ENCODE measurements at places on chromosomes 1 and 21.

DNA sequence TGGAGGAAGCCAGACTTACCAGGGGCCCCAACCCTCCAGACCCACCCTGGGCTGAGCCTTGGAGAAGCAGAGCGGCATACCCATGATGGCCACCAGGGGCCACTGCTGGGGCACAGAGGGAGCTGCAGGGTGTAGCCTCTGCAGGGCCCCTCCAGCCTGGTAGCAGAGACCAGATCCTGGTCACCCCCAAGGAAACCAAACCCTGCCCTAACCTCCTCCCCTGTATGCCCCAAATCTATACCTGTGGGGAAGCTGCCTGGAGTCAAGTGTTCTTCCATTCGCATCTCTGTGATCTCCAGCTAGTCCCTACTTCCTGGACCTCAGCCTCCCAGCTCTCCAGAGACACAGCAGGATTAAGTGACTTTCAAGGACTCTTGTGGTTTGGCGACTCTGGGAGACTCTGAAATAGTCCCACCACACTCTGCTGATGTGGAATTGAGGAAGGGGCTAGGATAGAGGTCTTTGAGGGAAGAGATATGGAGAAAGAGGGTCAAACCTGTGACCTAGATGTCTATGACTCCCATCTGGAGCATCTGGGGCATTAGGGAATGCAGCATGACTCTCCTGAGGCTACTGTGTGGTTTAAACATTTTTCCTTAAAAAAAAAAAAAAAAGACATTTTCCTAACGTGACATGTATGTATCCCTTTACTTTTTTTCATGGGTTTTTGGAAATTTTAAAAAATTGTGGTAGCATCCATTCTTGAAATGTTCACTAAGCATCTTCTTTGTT, 119.2 kb upstream of the IPO9 start:
- DNase-seq, result peak; percentile 16

DNA sequence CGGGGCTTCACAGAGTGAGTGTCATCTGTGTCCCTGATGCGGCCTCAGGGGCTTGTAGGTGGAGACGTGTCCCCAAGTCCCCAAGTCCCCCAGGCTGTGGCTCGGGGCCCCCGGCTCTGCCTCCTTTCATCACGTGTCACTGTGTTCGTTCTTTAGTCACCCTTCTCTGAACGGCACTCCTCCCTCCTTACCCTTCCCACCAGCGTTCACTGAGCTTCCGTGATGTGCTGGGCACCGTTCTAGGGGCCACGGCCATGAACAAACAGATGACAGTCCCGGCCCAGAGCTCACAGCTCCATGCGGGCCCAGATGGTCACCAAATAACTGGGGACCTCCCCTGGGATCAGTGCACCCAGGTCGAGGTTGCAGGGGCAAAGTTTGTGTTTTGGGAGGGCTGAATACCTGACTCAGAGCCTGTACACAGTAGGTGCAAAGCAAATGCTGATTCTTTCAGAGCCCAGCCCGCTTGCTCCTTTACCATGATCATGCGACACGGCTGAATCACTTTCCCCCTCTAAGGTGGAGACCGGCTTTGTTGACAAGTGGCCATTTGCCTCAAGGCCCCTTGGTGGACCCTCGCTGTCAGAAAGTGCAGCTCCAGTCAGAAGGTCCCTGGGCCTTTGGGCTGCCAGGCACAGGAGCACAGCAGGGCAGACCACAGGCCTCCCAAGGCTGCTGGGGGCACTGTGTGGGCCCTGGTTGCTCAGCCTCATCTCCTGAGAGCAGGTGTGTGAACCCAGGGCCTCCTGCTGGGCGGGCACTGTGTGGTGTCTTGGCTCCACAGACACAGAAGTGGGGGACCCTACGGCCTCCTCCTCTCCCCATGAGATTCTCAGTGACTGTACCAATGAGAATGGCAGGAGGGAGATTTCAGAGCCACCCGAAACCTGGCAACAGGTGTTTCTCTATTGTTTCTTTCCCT, 592.5 kb downstream of the PTPRU start:
- no peak for DNase-seq

GRCh38 chr1:235391874-235392273, 24.6 kb downstream of the TBCE start:
- no peak for DNase-seq

GRCh38 chr21:33660406-33660805, 18.1 kb downstream of the ITSN1 start:
- no peak for DNase-seq

GRCh38 chr1:110285316-110285715, 53.9 kb upstream of the RBM15 start:
- no peak for DNase-seq

GRCh38 chr21:45259206-45259840, 28.4 kb downstream of the POFUT2 start:
- DNase-seq, result no peak

DNA sequence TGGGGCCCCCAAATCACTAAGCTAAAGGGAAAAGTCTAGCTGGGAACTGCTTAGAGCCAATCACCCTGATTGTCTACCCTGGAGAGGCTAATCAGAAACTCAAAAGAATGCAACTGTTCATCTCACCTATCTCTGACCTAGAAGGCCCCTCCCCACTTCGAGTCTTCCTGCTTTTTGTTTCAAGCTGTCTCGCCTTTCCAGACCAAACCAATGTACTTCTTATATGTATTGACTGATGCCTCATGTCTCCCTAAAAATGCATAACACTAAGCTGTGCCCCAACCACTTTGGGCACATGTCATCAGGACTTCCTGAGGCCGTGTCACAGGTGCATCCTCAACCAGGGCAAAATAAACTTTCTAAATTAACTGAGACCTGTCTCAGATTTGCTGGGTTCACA, 209.5 kb downstream of the APP start:
- no peak for DNase-seq

GRCh38 chr1:197933647-197934046, 16.5 kb downstream of the LHX9 start:
- DNase-seq, result no peak

- DNase-seq, result no peak
These were observed 7.4 kb downstream of the LRRC53 start for GRCh38 chr1:74504933-74505512.

GRCh38 chr21:36694593-36695282, 4.2 kb upstream of the SIM2 start:
- no peak for DNase-seq

- no peak for DNase-seq
These were observed 333.6 kb upstream of the RUNX1 start for GRCh38 chr21:35382696-35383095.

- DNase-seq, result no peak
These were observed 516 bp downstream of the TBX15 start for GRCh38 chr1:118987468-118988185.

DNA sequence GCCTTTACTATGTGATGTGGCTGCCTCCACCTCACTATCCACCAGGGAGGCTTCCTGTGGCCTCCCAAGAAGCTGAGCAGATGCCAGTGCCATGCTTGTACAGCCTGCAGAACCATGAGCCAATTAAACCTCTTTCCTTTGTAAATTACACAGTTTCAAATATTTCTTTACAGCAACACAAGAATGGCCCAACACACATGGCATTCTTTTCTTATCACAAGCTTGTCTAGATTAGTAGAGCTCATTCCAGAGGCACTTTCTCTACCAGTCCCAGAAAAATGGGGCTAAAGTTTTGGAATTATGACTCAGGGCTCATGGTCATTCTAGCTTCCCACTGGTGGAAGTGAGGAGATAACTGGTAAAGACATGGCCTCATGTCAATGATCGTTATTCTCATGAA, 655.2 kb downstream of the LMO4 start:
- DNase-seq, result no peak

GRCh38 chr21:40555021-40555528, 291.9 kb downstream of the DSCAM start:
- no peak for DNase-seq

GRCh38 chr1:24578846-24579245, 23.0 kb downstream of the NCMAP start:
- DNase-seq, result no peak

DNA sequence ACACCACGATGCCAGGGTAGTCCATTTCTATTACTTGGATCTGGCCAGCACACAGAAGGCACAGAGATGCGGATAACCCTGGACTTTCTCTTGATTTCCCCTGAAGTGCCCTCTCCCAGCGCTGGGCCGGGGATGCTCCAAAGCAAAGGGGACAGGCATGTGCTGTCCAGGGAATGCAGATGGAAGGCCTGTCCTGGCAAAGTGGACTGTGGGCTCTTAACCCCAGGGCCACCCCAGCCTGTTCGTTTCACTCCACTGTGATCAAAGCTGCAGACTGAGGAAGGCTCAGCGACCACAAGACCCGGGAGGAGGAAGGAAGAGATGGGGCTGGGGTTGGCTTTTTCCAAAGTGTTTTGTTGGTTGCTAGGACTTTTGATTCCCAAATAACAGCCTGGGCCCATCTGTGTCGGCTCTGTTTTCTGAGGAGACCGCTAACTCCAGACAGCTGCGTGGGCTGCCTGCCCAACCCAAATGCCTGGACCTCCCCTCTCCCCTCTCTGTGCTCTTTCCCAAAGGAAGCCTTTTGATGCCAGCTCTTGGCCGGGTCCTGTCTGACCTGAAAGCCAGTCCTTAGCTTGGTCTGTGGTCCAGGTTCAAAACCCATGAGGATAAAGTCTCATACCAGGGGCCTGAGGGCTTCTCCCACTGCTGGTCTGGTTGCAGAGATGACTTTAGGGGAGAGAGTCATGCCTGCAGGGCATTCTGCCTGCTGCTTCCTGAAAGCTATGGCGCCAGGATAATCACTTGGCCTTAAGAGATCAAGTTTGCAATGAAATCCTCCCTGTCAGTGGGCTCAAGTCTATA, 119.6 kb upstream of the CD34 start:
- DNase-seq, result no peak

DNA sequence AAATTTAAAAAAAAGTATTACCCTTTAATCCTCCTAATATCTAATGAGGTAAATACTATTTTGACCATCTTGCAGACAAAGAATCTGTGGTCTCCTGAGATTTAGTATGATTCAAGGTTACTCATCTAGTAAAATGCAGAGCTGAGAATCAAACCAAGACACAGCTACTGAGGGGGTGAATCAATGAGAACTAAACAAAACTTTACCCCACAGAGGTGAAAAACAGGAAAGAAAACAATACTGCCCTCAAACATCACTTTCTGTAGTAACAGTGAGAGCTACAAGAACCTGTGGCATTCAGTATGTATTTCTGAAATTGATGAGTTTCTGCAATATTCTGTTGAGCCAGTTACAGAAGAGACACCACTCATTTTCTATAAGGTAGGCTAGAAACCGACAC, 85.1 kb downstream of the JAK1 start:
- no peak for DNase-seq

GRCh38 chr1:39683591-39684312, 7.5 kb downstream of the HPCAL4 start:
- DNase-seq, result no peak

Measured in stimulated activated CD8-positive, alpha-beta memory T cell treated with anti-CD3 and anti-CD28 coated beads, Interleukin-7, amount 100 ng/mL, for 4 hours (primary cell).